Head of caudate nucleus (tissue), 42 donors: ENCODE measurements at places on chromosomes 7 and 10.

DNA sequence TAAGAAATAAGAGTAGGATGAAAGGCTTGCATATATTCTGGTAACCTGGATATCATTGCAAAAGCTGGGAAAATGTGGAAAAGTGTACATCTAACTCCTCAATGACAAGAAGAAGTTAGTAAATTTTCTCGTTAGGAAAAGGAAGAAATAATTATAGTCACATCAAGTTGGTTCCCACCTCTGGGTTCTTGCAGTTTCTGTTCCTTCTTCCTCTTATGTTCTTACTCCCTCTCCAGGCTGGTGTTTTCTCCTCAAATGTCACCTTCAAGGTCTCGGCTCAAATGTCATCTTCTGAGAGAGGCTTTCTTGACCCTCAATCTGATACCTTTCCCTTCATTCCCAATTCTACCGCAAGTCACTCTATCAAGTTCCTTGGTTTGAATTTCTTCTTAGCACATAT, 64.4 kb downstream of the ENTPD1 start:
- no peak for DNase-seq

DNA sequence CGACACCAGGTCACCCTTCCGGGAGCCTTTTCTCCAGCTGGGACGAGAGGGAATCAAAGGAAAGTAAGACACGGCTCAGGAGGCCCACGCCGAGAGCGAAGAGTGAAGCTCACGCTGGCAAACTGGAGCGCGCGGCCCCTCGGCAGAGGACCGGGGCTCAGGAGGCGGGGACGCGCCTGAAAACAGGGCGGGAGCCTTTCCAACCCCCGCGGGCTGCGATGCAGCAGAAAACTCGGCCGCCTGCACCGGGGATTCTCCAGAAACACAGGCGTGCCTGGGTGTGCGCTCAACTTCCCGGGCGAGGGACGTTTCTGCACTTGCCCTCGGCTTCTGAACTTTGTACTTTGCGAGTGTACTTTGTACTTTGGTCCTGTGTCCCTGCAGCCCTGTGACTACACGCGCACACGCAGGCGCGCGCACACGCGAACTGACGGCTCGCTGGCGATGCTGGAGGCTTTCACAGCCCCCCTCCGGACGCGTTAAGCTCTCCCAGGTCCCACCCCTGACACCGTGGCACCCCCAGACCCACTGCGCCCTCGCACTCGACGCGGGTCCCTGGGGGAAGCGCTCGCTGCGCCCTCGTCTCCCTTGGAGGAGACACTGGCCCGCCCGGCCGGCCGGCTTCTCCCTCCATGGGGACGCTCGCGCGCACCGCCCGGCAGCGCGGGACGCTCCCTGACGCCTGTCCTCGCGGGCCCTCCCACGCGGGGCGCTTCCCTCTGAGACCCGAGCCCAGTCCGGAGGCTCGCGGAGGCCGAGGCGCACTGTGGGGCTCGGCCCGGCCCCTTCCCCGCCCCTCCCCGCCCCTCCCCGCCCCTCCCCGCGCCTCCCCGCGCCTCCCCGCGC, 588 bp upstream of the PAOX start:
- peak; percentile 85 for DNase-seq

DNA sequence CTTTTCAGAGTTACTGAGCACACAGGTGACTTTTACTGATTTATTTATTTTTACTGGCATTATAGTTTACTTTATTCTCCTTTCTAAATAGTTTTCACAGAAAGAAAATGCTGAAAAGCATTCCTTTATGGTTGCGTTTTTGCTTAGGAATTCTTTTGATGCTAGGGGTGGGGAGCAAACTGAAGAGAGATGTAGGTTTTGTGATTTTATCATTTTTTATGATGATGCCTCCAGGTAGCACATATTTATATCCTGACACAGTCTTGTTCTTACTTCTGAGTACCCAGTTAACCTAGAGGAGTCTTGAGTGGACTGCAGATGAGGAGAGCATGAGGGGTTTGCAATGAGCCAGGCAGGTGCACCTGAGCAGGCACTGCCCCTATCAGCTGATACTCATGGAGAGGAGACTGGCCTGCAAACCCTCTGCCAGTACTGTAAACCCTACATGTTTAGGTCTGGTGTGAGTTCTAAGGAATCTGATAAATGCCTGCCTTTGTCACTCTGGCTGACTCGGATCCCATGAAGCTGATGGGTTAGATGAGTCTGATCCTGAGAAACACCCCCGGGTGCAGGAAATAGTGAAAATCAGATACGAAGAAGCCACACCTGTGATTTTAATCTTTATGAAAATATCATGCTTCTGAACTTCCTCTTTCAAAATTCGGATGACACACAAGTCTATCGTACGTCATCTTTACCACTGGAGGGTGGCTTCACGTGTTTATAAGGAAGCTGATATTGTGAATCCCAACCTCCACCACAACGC, 302.9 kb downstream of the WDR37 start:
- no peak for DNase-seq

- peak; percentile 62 for DNase-seq
These were observed 83.3 kb upstream of the MKLN1 start for GRCh38 chr7:131244259-131244852.

DNA sequence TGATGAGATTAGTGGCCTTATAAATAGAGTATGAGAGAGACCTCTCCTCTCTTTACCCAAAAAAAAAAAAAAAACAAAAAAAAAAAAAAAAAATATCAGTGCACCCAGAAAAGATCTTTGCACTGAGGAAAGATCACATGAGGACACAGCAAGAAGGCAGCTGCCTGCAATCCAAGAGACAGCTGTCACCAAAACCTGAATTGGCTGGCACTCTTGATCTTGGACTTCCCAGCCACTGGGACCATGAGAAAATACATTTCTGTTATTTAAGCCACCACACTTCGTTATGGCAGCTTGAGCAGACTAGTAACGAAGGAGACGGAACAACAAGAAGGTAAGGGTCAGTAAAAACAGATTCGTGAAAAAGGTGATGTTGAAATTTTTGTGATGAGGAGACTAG, 47.0 kb downstream of the TMEM106B start:
- DNase-seq = no peak

GRCh38 chr10:24872790-24873182, 79.6 kb downstream of the PRTFDC1 start:
- no peak for DNase-seq

DNA sequence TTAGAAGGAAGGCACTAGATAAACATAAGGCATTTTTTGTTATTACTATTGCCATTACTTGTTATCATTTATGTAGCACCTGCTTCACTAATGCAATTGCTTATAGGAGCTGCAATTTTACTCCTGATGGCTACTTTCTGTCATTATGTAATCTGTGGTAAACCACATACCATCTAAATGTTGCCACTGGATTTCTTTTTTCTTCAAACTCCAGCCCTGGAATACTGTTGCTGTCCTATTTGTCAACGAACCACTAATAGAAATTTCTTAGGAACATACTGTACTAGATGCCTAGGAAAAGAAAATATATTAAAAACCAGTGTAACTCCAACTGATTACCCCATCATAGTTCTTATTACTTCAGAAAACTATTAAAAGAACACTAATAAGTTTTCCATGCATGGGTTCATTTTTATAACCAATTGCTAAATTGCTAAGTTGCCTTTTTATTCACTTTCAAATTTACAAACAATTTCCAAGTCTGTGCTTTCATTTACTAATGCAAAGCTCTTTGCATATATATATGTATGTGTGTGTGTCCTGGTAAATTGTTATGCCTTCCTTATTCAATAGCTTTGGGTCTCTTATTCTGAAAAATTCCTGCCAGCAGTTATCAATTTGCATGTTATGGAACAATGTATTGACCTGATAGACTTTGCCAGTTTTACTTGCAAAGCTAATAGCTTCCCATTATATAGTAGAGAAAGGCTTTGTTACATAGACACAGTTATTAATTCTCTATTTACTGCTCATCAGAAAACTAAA, 287.4 kb downstream of the EXOC4 start:
- no peak for DNase-seq

GRCh38 chr10:33332183-33333065, 2.0 kb downstream of the NRP1 start:
- DNase-seq = no peak

DNA sequence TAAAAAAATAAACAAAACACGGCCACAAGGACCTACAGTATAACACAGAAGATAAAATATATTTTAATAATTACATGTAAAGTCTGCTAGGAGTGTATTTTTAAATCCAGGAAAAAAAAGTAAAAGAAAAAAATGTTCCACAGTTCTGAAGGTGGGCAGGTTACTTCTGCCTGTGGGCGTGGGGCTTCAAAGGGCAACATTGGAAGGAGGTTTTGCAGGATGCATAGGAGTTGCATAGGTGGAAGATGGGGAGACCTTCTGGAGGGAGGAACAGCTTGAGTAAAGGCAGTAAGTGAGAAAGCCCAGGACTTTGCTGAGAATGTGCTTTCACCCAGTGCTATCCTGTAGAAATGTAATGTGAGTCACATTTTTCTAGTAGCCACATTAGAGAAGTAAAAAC, 37.5 kb upstream of the PLXNA4 start:
- DNase-seq = no peak

DNA sequence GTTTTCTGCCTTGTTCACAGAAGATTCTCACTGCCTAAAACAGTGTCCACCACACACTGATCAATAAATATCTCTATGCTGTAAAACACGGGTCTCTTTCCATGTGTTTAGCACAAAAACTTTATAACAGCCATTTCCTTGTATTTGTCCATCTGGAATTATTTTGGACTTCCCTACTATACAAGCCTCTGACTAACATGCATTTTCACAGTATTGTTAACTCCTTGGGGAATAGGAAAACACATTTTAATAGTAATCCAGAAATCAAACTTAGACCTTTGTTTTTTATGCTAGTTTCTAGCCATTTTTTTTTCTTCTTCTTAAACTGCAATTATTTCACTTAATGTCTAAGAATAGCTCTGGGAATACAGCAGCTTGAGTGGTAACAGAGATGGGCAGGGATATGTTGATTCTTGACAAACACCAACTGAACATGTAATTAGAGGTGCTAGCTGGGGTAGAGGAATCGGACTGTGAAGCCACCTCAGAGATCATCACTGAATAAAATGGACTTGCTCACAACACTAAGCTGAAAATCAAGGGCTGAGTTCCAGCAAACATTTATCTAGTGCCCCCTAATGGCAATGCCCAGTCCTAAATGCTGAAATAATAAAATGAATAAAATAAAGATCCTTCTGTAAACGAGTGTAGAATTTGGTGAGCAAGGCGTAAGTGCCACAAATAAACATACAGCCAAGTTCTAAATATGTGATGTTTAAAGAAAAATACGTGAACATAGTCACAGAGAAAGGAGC, 593.1 kb downstream of the SORCS1 start:
- DNase-seq = no peak

- DNase-seq = no peak
These were observed at the start of gene VWA2 for GRCh38 chr10:114239117-114239993. Gene VWA2, plus strand, starts transcription at chr10:114239254. Its CDS starts 9,460 bp downstream, at chr10:114248714.

DNA sequence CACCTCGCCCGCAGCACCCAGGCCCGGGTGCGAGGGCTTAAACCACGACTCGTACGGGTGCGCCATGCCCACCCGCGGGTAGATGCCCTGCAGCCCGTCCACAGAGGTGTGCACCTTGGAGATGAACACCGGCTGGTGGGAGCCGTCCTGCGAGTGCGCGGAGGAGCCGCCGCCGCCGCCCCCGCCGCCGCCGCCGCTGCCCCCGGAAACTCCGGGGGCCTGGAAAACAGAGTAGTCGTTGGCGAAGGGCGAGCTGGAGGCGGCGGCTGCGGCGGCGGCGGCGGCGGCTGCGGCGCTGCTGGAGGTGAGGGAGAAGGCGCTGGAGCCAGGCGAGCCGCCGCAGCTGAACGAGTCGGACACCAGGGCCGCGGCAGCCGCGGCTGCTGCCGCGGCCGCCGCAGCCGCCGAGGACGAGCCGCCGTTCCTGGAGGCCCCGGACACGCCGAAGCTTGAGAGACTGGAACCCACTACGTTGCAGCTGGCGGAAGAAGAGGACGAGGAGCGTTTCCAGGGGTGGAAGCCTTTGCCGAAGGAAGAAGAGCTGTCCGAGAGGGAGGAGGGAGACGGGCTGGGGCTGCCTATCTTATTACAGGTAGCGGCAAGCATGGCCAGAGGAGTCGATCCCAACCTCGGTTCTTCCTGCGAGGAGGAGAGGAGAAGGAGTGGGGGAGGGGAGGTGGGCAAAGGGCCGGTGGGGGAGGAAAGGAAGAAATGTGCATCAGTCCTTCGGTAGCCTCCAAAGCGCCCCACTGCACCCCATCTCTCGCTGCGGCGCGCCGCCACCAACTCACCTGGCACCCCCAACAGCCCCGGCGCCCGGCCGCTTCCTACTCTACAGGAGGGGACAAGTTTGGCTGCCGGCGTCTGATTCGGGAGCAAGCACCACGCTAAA, 1.3 kb downstream of the SP8 start:
- no peak for DNase-seq

- no peak for DNase-seq
These were observed 99.4 kb upstream of the EFCAB10 start for GRCh38 chr7:105680505-105681187.

DNA sequence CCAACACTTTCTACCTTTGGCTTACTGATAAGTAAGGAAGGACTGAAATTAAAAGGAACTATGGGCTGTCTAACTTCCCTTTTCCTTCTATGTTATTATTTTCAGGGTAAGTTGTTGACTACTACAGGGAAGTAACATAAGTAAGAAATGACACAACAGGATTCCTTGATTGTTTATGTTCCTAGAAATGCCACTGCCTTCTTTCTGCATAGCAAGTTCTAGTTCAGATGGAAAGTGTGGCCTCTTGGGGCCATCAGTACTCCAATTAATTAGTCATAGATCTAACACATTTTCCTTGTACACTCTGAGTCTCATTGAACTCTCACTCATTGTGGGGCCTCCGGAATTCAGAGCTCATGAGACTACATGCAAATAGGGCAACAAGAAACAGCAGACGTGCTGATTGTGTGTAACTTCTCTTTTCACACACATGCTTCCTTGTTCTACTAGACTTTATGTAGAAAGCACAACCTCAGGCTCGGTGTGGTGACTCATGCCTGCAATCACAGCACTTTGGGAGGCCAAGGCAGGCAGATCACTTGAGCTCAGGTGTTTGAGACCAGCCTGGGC, 35.3 kb upstream of the HIBADH start:
- no peak for DNase-seq

DNA sequence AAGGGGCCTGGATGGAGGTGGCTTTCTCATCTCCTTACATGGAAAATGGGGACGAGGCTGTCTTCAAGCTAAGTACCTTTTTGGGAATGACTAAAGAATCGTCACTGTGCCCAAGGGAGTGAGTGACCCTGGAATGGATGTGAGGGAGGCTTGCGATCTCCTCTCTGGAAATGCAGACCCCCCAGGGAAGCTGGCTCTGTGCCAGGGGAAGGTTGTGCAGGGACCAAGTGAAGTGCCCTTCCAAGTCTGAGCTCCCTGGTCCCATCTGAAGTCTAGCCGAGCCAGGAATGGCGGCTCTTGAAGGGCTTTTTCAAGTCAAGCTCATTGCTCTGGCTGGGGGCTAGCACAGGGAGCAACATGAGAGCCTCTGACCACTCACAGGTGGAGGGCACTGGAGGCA, 180.9 kb upstream of the LYZL2 start:
- no peak for DNase-seq

GRCh38 chr10:23358357-23358756, 13.8 kb upstream of the C10orf67 start:
- DNase-seq = peak; percentile 40
